ENCODE measurements at places on chromosomes 5 and 9. TPM values are rescaled to one million over a fixed set of nuclear protein-coding genes. Genes with fewer than 3 reads are reported as not detected.

FOXD4L5 gene
- not detected for polyA plus RNA-seq

- H3K4me3 ChIP-seq: no peak overlapping the region
- no peaks in the 10 kb centered on the region for H3K36me3 ChIP-seq
- no peak for DNase-seq
These were observed 693.6 kb downstream of the TLE1 start for GRCh38 chr9:80995759-80996158.

EQTN gene
- polyA plus RNA-seq: not detected

DNA sequence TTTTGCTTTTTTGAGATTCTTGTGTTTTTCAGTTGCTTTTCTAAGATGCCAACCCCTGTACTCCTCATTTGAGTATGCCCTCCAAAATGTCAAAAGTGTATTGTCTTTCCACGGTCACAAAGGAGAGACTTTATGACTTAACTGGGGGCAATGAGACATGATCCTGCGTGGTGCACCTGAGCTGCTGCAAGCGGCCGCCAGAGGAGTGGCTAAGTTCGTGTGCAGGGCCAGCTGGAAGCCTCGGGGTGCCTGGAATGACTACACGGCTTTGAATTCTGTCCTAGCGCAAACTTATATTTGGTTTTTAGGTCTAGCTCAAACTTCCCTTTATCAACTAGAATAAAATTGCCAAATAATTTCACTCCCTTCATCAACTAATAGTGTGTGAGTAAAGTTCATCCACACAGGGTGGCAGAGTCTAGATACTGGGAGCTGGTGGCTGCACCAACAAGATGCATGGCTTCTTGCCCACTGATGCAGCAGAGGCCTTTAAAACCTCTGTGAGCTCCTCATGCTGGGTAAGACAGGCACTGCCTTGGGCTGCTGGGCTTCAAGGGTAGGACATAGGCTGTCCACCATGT, 4.7 kb downstream of the GADD45G start:
- no peaks in the 10 kb centered on the region for H3K27me3 ChIP-seq
- H3K4me3 ChIP-seq: no peak overlapping the region
- H3K27ac ChIP-seq: no peak overlapping the region
- no peak for DNase-seq
- no peaks in the 10 kb centered on the region for H3K36me3 ChIP-seq

- peaks cover 5% of the 10 kb centered on the region for H3K4me1 ChIP-seq
- H3K27me3 ChIP-seq: no peaks in the 10 kb centered on the region
- no peaks in the 10 kb centered on the region for H3K36me3 ChIP-seq
- H3K27ac ChIP-seq: no peak overlapping the region
- DNase-seq: no peak
These were observed 9.1 kb downstream of the LRRC70 start for GRCh38 chr5:62587737-62588136.

GRCh38 chr5:44334622-44335021, 54.6 kb downstream of the FGF10 start:
- no peaks in the 10 kb centered on the region for H3K27me3 ChIP-seq
- no peak overlapping the region for H3K4me3 ChIP-seq
- H3K27ac ChIP-seq: no peak overlapping the region
- no peak for DNase-seq
- H3K4me1 ChIP-seq: no peaks in the 10 kb centered on the region

GRCh38 chr5:97131139-97131710, 11.2 kb downstream of the LIX1 start:
- H3K4me1 ChIP-seq: no peaks in the 10 kb centered on the region
- no peak overlapping the region for H3K4me3 ChIP-seq
- H3K36me3 ChIP-seq: no peaks in the 10 kb centered on the region
- DNase-seq: no peak

FGF18 gene
- not detected for polyA plus RNA-seq

GRCh38 chr5:174625591-174626350, 98.6 kb upstream of the MSX2 start:
- no peaks in the 10 kb centered on the region for H3K27me3 ChIP-seq
- H3K4me1 ChIP-seq: no peaks in the 10 kb centered on the region
- H3K4me3 ChIP-seq: no peak overlapping the region
- no peak for DNase-seq

GRCh38 chr5:157540707-157541446, 34.7 kb downstream of the ADAM19 start:
- H3K36me3 ChIP-seq: no peaks in the 10 kb centered on the region
- peak overlapping the region; percentile 19 for H3K4me3 ChIP-seq
- H3K4me1 ChIP-seq: peaks cover 14% of the 10 kb centered on the region
- no peak overlapping the region for H3K27ac ChIP-seq
- H3K27me3 ChIP-seq: no peaks in the 10 kb centered on the region

NAA35 gene
- 14.4 TPM for polyA plus RNA-seq

DNA sequence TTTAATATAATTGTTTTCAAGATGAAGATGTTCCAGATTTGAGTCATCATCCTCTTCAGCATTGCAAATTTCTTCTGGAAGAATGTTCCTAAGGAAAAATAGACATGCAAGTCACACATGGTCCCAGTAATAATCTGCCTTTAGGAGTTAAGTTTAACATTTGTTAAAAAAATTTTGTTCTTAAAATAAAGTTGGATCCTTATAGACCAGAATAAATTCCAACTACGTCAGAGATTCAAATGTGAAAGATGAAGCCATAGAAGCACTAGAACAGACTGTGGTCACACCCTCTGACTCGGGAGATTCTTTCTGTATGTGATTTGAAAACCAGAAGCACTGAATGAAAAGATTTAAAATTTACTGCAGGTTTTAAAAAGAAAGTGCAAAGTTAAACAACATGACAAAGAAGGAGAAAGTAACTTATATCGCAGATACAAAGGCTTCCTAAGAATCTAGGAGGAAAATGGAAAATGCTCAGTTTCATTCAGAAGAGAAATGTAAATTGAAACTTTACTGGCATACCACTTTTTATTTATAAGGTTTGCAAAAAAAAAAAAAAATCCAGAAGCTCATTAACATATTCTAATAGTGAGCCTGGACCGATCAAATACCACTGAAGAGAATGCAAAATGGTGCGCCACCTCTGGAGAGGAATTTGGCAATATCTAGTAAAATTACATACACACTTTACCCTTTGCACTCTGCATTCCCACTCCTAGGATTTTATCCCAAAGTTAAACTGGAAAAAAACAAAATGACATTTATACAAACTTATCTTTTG, 14.3 kb upstream of the ASPN start:
- no peak overlapping the region for H3K4me3 ChIP-seq
- no peaks in the 10 kb centered on the region for H3K36me3 ChIP-seq
- DNase-seq: no peak
- H3K27ac ChIP-seq: no peak overlapping the region

- DNase-seq: peak; percentile 31
- H3K27me3 ChIP-seq: no peaks in the 10 kb centered on the region
- peaks cover 11% of the 10 kb centered on the region for H3K4me1 ChIP-seq
- H3K4me3 ChIP-seq: no peak overlapping the region
These were observed 139.4 kb upstream of the IL12B start for GRCh38 chr5:159469496-159470372.

GRCh38 chr9:72133365-72134035, 15.7 kb upstream of the GDA start:
- H3K4me3 ChIP-seq: no peak overlapping the region
- H3K27ac ChIP-seq: no peak overlapping the region
- DNase-seq: no peak
- H3K36me3 ChIP-seq: no peaks in the 10 kb centered on the region
- H3K4me1 ChIP-seq: no peaks in the 10 kb centered on the region

SKP2 gene
- 27.1 TPM for polyA plus RNA-seq

DNA sequence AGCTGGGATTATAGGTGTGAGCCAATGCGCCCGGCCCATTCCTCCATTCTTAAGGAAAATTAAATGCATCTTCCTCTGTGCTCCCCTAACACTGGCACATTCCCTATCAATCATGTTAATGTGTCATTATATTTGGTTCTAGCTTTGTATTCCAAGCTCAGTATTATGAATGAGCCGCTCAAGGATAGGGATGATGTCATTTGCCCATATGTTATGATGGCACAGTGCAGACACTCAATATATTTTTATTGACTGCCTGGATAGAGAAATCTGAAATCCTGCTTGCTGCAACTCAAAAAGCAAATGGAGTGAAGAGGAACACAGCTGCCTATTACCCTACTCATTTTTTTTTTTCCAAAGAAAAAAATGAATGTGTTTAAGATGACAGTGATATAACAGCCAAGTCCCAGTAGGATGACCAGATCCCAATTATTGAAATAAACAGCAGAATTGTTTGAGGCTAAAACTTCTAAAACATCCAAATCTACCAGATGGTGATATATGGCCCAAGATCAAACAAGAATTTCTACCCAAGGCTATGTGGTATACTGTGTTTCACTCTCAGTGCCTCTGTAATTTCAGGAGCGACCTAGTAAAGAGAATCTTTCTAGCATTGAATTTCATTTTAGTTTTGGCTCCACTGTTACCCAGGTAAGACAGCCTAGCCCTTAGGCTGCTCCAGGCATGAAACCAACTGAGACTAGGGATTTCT, 16.3 kb downstream of the SUSD1 start:
- no peak overlapping the region for H3K4me3 ChIP-seq
- H3K36me3 ChIP-seq: no peaks in the 10 kb centered on the region

DNA sequence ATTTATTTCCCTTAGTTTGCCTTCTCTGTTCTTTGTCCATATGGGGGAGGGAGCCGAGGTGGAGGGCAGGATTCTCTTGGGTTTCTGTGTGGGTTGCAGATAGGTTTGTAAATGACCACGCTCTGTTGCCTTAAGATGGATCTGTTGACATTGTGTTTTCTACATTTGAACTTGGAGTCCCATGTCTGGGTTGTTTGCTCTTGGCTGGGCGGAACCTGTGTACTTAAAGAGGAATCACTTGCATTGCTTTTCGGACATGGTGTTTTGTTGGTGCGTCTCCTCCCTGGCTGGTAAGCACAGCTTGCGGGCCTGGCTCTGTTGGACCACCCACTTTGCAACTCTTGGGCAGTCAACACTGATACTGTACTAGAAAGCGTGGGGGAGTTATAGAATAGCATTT, 45.9 kb downstream of the EHMT1 start:
- peaks cover 11% of the 10 kb centered on the region for H3K36me3 ChIP-seq
- H3K4me3 ChIP-seq: no peak overlapping the region
- peaks cover 13% of the 10 kb centered on the region for H3K4me1 ChIP-seq
- no peak for DNase-seq
- H3K27ac ChIP-seq: no peak overlapping the region

APBB3 gene
- 6.8 TPM for polyA plus RNA-seq

BTNL9 gene
- not detected for polyA plus RNA-seq

GABRA6 gene
- not detected for polyA plus RNA-seq

DNA sequence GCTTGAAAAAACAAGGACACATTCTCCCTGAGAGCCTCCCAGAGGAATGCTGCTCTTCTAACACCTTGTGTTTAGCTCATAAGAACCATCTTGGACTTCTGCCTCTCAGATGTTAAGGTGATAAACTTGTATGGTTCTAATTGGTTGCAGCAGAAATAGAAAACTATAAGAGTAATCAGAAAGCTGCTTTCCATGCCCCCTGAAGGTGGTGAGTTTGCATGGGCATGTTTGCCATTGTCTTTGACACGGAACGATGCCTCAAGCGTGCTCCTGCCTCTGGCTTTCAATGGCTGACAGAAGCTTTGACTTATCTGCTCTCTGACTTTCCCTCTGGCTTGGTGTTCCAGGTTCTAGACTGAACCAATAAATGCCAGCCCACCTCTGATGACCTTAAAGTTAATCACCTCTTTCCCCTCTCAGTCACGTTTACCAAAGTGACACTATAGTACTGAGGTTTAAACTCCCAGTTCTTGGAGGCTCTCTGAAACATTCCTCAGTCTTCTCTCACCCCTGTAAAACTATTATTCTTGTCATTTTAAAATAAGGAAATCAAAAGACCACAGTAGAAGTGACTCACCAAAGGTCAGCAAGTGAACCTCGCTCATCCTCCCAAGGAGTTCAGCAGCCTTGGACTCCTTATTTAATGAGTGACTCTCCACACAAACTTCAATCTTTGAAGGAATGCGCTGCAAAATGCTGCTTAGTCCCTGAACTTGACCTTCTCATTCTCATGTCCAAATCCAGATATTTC, 103.6 kb downstream of the PIK3R1 start:
- no peak overlapping the region for H3K27ac ChIP-seq
- DNase-seq: no peak
- H3K4me1 ChIP-seq: peaks cover 7% of the 10 kb centered on the region
- H3K36me3 ChIP-seq: no peaks in the 10 kb centered on the region

- no peaks in the 10 kb centered on the region for H3K36me3 ChIP-seq
- no peak overlapping the region for H3K4me3 ChIP-seq
- H3K27me3 ChIP-seq: no peaks in the 10 kb centered on the region
- no peak overlapping the region for H3K27ac ChIP-seq
These were observed 94.5 kb upstream of the CHD1 start for GRCh38 chr5:99023330-99023729.

GAS1 gene
- not detected for polyA plus RNA-seq

DNA sequence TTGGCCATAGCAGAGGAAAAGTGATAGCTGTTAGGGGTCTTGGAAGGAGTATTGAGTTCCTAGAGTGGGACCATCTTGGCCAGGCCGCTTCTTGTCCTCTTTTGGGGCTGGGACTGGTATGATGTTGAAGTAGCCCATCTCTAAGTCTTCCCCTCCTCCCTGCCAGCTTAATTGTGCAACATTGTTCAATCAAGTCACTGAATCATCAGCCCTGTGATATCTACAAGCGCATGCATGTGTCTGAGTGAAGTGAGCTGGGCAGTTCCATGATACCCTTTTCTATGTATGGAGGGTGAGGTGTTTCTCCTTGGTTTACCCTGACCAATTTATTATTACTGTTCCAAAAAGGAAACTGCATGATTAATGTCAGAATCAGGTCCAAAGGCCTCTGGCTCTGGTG, 112.2 kb downstream of the C9orf152 start:
- H3K27ac ChIP-seq: no peak overlapping the region
- H3K4me1 ChIP-seq: no peaks in the 10 kb centered on the region
- H3K4me3 ChIP-seq: no peak overlapping the region
- no peaks in the 10 kb centered on the region for H3K27me3 ChIP-seq

DNA sequence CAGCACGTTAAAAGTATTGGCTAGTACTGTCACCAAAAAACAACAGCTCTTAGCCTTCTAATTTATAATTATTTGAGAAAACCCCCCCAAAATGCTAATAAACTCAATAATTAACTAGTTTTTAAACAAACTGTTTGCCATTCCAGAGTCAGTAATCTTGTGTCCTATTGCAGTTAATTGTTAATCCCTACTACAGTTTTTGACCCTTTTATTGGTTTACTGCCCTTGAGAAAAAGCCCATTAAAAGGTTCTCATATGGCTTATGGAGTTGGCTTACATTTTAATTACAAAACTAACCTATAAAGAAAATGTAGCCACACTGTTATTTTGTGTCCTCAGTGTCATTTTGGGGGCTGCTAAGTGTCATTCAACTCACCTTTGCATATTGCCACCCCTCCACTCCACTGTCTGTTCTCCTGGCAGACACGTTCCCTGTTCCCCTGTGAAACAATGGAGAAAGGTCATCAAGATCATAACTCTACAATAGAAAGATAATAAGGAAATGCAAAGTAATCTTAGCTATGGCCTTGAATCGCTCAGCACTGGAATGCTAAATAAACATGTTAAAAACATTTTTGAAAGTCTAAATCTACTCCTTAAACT, 51.6 kb upstream of the TXNDC8 start:
- DNase-seq: no peak
- no peaks in the 10 kb centered on the region for H3K36me3 ChIP-seq
- H3K4me1 ChIP-seq: no peaks in the 10 kb centered on the region
- no peak overlapping the region for H3K4me3 ChIP-seq
- H3K27me3 ChIP-seq: no peaks in the 10 kb centered on the region

Data from naive thymus-derived CD4-positive, alpha-beta T cell (primary cell).